ENCODE measurements at places on chromosomes 4 and X.

DNA sequence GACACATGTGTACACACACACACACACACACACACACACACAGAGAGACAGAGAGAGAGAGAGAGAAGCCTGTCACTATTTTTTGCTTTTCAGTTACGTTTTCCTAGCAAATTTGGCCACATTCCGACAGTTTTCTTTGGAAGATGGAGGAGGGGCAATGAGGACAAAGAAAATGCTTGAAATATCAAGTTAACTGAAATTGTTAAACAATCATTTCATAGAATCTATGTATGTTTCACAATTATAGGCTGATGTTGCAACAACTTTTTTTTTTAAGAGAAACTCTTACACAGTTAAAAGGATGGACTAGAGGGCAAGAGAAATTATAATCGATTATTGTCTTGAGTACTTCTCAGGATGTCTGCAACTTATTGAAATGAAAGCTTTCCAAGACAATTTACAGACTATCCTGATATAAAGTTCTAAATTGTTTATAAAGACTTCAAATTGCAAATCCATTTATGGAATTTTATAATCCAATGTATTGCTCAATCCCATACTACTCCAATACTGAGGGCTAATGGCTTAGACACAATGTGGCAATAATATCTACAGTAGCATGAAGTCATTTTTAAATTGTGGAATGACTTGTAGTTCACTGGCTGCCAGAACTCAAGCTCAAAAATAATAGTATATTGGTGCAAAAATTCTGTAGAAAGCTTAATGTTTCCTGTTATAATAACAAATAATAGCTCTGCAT is 647.0 kb upstream of the PCDH7 start:
- no peak for DNase-seq

DNA sequence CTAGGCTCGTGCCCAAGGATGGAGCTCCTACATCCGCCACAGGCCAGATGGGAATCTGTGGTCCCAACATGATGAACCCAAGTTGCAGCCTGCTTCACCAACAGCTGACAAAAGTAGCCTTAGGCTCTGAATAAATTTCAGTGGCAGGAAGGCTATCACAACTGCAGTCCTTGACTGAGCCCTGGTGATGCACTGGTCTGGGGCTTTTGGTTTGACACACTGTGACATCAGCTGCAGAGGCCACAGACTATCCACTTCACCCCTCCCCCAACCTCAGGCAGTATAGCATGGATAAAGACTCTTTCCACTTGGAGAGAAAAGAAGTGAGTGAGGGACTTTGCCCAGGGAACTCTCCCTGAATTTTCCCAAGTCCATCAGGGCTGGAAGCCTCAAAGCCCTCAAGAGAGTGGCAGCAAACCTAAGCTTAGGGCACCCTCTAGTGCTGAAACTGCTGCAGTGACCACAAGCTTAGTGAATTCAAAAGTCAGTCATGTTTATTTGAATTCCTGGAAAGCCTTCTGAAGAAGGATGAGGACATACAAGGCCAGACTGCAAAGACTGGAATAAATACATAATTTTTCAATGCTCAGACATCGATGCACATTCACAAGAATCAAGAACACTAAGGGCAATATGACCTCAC is 135.0 kb upstream of the TENT5D start:
- no peak for DNase-seq

DNA sequence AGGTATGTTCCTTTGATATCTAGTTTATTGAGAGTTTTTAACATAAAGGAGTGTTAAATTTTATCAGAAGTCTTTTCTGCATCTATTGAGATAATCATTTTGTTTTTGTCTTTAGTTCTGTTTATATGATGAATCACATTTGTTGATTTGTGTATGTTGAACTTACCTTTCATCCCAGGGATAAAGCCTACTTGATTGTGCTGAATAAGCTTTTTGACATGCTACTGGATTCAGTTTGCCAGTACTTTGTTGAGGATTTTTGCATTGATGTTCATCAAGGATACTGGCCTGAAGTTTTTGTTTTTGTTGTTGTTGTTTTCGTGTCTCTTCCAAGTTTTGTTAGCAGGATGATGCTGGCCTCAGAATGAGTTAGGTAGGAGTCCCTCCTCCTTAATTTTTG is 10.8 kb upstream of the AFM start:
- DNase-seq: no peak

GRCh38 chrX:50111742-50112141 is 89.1 kb downstream of the AKAP4 start:
- DNase-seq: no peak

GRCh38 chr4:2186133-2186864 is 55.6 kb downstream of the HAUS3 start:
- no peak for DNase-seq

DNA sequence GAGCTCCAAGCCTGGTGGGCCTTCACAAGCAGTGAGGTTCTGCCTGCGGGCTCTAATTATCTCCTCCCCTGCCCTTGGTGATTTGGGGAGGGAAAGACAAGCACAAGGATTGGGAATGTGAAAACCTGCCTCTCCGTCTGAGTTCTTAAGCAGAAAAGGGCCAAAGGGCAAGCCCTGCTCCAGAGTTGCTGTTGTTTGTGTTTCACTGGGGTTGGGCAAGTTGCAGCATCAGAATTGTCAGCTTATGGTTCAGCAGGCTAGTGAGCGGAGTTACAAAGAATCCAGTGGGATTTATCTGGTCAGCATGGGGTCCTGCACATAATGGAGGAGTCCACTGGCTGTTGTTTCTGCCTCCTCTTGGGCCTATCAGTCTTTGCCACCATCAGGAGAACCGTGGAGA is 60.5 kb downstream of the NHS start:
- DNase-seq: no peak

- no peak for DNase-seq
Measured at GRCh38 chr4:61785761-61786160, 585.6 kb downstream of the ADGRL3 start.

DNA sequence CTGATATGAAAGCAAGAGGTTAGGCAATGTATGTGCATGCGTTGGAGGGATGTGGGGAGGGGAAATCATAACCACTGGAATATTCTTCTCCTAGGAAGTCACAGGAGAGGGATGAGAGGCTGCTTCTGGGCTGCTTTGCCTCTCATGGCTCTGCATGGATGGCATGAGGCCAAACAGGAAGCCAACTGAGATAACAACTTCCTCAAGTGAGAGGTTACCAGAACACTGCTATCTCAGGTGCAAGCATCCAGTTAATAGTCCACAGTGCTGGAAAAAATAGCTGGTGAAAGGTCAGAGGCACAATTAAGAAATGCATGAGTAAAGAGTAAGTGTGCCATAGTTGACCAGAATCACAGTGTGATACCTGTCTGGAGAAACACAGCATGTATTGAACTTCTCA is 113.3 kb downstream of the ELOVL6 start:
- no peak for DNase-seq

DNA sequence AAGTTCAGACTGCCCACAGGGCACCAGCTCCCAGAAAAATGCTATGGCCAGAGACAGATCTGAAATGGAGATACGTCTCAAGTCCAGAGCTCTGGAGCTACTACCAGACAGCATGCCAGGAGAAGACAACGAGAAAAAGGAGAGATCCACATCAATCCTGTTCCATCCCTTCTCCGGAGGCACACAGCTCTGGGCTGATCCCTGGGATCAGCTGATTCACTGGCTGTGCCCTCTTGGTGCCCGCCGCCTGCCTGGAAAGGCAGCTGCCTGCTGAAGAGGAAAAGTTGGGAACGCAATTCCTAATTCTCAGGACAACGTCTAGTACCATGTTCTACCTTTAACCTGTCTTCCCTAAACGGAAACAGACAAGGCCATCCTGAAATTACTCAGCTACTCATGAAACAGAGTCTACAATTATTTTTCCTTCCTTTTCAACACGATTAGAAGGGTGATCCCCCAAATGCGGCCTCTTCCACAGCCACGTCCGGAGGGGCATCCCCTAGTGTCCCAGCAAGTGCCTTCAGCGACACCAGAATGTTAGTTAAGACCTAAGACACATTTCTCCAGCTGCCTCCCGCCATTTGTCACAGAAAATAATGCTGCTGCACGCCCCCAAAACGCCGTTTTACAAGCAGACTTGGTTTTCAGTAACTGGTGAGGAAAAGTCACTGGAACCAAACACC is 2.4 kb downstream of the ZFYVE28 start:
- no peak for DNase-seq

DNA sequence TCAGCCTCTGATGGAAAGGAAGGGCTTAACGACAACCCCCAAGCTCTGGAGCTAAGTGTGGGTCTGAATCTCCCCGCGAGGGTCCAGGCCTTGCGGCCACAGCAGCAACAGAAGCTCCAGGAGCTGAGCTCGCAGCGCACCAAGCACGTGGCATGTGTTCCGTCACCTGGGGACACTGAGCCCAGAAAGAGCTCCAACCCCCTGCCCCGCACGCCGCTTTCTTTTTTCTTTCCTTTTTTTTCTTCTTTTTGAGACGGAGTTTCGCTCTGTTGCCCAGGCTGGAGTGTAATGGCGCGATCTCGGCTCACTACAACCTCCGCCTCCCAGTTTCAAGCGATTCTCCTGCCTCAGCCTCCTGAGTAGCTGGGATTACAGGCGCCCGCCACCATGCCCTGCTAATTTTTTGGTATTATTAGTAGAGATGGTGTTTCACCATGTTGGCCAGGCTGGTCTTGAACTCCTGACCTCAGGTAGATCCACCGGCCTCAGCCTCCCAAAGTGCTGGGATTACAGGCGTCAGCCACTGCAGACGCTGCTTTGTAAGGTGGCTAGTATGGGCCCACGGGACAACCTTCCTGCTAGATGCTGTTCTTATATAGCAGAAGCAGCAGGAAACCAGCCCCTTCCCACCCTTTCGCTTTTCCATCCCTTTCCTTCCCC is 685 bp upstream of the TNIP2 start:
- no peak for DNase-seq

DNA sequence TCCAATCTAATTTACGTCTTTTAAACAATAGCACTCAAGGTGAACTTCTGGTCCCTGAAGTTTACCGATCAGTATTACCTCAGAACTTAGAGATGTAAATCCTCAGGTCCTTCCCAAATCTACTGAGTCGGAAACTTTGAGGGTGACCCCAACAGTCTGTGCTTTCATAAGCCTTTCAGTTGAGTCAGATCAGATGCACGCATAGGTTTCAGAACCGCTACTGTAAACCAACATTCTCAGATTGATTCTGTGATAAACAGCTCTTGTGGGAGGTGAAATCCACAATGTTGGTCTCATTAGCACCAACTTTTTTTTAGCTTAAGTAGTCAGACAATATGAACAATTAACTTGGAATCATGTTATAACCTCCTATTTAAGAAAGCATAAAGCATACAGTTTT is 86.0 kb downstream of the WWC2 start:
- no peak for DNase-seq

DNA sequence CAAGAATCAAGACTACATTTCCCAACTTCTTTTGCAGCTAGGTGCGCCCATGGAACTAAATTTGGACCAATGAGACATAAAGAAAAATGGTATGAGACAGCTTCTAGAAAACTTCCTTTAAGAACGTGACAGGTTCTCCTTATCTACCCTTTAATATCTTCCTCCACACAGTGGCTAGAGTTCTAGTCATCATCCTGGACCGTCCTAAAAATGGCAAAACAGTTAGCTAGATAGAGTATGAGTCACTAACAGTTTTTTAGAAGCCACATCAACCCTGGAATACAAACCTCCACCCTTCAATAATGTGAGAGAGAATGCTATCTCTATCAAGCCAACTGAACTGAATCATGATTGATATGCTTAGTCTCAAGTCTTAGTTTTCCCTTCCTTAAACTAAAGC is 267.9 kb upstream of the SLC7A11 start:
- DNase-seq: no peak

DNA sequence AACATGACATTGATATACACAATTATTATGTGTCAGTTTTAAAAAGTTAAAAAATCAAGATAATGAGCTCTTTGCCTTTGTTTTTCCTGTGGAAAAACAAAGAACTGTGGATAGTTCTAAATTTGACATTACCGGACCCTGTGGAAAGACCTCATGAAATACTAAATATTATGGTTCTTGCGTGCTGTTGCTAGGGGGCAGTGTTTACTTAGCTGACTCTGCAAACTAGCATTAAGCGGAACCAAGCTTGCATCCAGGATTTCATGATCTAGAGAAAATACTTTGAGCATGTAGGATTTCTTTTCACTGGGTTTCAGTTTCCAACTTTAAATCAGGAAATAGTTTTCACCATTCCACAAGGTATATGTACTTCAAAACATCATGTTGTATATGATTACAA is 33.6 kb downstream of the CLCN4 start:
- no peak for DNase-seq

GRCh38 chr4:169416997-169417396 is 146.2 kb upstream of the SH3RF1 start:
- no peak for DNase-seq

DNA sequence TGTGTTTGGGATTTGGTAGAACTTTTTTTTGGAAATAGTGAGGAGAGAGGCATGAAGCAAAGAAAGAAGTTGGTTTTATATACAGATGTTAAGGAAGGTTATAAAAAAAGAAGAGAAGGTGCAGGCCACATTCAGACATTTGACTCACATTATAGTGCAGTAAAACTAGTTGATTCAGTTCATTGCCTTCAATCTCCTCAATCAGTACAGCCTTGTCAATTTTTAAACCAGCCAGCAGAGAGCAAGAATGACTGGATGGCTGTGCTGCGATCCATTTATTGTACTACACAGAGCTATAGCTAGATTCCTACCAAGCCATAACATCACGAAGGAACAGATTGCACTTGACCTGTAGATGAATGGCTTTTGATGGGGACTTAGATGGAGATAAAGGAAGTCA is 79.7 kb upstream of the LSM6 start:
- DNase-seq: no peak

DNA sequence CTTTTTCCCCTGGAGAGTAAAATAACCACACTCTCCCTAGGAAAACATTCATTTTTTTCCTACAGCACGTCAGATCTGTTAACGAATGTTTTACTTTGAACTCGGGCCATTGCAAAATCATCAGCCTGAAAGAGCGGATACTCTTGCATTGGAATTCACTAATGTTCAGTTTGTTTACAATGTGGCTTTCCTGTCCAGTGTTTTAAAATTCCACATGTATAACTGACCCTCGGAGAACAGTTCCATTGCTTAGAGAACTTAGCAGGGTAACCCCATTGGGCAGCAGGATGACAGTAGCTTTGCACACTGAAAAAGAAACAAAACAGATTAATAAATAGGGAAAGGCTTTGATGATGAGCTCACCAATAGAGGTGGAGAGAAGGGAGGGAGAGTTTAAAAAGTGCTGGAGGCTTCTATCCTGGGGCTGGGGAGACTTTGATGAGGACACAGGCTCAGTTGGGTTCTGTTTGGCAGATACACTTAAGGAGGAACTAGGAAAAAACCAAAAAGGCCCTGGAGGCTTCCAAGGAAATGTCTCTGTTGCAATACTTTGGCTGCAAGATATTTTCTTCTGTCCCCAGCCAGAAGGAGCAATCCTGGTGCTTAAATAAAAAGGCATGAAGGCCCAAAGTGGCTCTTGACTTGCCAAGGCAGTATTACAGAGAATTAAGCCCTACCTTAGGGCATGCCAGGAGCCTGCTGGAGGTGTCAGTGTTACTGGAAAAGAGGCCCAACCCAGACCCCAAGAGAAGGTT is 143.1 kb downstream of the ARSF start:
- DNase-seq: no peak

- DNase-seq: no peak
Measured at GRCh38 chr4:2389691-2390090, 28.8 kb downstream of the ZFYVE28 start.

- no peak for DNase-seq
Measured at GRCh38 chr4:156948738-156949137, 22.9 kb downstream of the PDGFC start.

GRCh38 chr4:26663888-26664287 is 80.0 kb downstream of the TBC1D19 start:
- no peak for DNase-seq

Data from activated CD4-positive, alpha-beta T cell treated with anti-CD3 and anti-CD28 coated beads, Interleukin-2, amount 50 U/mL, for 4 hours (primary cell).